Fibroblast of skin of left quadriceps (primary cell): ENCODE measurements at places on chromosomes 13 and 19.

GRCh38 chr19:32914879-32915660, 45.5 kb upstream of the SLC7A9 start:
- no peak for DNase-seq

DNA sequence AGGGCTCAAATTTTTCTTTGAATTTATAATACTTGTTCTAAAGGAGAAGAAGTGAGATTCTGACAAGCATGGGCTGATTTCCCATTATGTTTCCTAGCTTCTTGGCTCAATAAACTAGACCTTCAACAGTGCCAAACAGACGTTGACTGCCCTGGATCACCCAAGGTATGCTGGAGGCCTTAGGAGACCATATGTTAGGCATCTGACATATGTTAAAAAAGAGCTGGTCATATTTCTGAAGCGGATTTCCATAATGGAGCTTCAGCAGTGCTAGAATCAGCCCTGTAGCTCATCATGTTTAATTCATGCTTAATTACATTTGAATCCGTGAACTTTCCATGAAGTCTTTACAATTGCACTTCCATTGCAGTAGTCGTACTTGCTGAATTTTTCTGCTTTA, 653.3 kb downstream of the DIAPH3 start:
- DNase-seq = no peak

DNA sequence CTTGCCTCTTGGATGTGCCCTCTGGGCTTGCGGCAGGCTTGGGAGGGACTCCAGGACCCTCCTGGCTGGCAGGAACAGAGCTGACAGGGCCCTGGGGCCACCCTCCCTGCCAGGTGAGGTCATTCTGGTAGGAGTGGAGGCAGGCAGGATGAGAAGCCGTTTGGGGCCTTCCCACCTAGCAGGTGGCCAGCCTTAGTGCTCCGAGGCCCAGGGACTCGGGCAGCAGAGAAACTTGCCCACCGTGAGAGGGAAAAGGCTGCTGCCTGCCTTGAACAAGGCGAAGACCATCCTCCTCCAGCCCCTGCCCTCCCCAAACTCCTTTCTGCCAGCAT, 8.5 kb downstream of the RFX1 start:
- no peak for DNase-seq

GRCh38 chr13:37791699-37792098, 77.9 kb downstream of the TRPC4 start:
- no peak for DNase-seq
